Activated naive CD4-positive, alpha-beta T cell treated with anti-CD3 and anti-CD28 coated beads, Interleukin-2, amount 50 U/mL, for 72 hours (primary cell): ENCODE measurements at places on chromosomes 11 and 22. TPM values are rescaled to one million over a fixed set of nuclear protein-coding genes. Genes with fewer than 3 reads are reported as not detected.

The H19 gene
- total RNA-seq: 0.64 TPM

The CLCF1 gene
- total RNA-seq: 0.89 TPM

The CD82 gene
- total RNA-seq: 324 TPM

The GGT5 gene
- 0.54 TPM for total RNA-seq

The PDGFB gene
- 0.46 TPM for total RNA-seq

The MMP7 gene
- total RNA-seq: not detected

The MYOD1 gene
- not detected for total RNA-seq
